ENCODE measurements at places on chromosomes 7 and 10.
A peak's percentile ranks its signal among the peaks of the same experiment; 100 is the strongest.

GRCh38 chr10:10589540-10590303 lies 427.9 kb upstream of the CELF2 start:
- no peak for DNase-seq

DNA sequence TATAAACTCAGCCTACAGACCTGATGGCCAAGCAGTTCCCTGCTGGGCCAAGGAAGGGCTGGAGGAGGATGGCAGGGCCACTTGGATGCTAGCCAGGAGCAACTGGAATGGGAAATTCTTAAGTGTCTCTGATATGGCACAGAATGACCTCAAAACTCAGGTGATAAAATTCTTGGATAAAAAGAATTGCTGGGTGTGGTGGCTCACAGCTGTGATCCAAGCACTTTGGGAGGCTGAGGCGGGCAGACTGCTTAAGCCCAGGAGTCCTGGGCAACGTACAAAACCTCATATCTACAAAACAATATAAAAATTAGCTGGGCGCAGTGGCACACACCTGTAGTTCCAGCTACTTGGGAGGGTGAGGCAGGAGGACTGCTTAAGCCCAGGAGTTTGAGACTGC lies 14.0 kb upstream of the PKD1L1 start:
- no peak for DNase-seq

GRCh38 chr10:62718585-62718984 lies 85.9 kb upstream of the ADO start:
- no peak for DNase-seq

DNA sequence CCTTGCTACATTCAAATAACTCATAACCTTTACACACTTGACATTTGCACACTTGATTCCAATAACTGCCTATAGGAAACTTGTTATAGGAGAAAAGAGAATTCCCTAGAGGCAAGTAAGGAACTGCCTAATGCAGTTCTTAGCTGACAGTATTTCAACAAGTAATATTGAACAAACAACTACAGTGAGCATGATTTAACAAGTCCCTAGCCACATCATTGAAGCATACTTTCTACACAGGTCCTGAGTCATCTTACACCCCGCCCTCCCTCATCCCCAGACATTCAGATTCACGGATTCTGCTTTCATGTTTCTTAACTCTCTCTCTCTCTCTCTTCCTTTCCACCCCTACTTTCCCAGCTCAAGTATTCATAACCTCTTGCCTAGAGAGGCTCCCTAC lies 153.5 kb downstream of the LSM5 start:
- DNase-seq, result no peak

GRCh38 chr7:157358041-157358752 lies 21.4 kb downstream of the DNAJB6 start:
- DNase-seq, result peak; percentile 36

GRCh38 chr7:31488562-31489203 lies 25.2 kb upstream of the ITPRID1 start:
- no peak for DNase-seq

DNA sequence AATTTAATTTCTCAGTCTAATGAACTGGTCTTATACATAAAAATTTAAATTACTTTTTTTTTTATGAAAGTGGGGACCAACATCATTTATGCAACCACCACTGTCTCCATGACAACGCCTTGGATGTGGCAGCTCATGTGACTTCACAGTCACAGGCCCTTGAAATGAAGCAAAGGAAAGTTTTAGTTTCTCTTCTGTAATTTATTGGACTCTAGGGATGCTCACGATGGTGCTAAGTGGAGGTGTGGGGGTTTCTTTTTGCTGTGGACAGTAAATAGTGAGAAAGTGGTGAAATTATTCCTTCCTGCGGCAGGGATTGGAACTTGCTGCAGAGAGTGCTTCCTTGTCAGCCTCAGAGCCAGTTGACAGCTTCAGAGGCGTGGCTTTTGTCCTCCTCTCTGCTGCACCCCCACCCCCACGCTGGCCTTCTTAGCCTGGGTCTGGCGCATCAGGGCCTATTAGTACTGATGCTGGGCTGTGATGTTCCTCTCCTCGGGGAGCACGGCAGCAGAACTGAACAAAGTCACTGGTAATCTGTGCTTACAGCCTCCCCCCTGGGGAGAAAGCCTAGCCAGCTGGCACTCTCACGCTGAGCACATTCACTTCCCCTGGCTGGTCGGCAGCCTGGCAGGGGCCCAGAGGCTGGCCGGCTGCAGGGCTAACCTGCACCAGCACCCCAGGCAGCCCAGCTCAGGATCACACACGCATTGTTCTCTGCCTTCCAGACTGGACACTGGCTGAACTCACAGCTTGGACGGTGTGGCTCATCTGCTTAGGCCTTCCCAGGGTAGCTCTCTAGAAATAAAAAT lies 517.5 kb upstream of the GALNT17 start:
- DNase-seq, result peak; percentile 84

GRCh38 chr7:116455009-116455408 lies 44.5 kb upstream of the CAV2 start:
- DNase-seq, result no peak

- DNase-seq, result no peak
Measured at GRCh38 chr10:125106586-125106985, 53.8 kb downstream of the CTBP2 start.

DNA sequence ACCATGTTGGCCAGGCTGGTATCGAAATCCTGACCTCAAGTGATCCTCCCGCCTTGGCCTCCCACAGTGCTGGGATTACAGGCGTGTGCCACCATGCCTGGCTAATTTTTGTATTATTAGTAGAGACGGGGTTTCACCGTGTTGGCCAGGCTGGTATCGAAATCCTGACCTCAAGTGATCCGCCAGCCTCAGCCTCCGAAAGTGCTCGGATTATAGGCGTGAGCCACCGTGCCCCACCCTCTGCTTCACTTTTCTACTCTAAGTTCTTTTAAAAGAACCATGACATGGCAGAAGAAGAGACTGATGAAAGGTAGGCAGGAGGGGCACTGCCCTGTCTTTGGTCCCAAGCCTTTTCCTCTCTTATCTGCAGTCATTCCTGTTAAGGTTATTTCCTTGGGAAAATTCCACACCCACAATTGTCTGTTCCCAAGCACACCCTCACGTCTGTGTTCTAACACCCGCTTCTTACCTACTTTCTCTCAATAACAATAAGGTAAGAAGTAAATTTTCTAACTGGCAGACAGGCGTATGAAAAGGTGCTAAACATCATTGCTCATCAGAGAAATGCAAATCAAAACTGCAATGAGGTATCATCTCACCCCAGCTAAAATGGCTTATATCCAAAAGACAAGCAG lies 291.7 kb downstream of the DPP6 start:
- no peak for DNase-seq

GRCh38 chr10:126331101-126331500 lies 57.2 kb downstream of the ADAM12 start:
- DNase-seq, result no peak

GRCh38 chr7:27207348-27207985 lies 7.6 kb upstream of the HOXA13 start:
- DNase-seq, result no peak

- DNase-seq, result no peak
Measured at GRCh38 chr7:50309721-50310120, 5.2 kb downstream of the IKZF1 start.

DNA sequence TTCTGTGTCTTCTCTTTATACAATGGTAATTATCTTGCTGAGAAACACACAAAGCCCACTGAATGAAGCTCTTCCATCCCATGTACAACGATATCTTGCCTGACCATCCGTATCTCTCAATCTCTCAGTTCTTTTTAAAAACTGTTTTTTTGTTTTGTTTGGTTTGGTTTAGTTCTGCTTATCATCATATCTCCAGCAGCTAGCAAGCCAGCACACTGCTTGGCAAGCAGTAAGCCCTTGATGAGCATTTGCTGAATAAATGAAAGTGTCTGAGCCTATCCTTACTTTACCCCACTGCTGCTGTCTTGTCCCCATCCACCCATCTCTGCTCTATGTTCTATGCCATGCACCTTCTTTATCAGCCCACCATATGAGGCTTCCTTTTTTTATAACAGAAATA lies 34.2 kb downstream of the ITGB1 start:
- DNase-seq, result no peak

- no peak for DNase-seq
Measured at GRCh38 chr7:139538881-139539635, 15.6 kb downstream of the CLEC2L start.

- peak; percentile 76 for DNase-seq
Measured at GRCh38 chr10:122307669-122308416, 36.7 kb downstream of the BTBD16 start.

DNA sequence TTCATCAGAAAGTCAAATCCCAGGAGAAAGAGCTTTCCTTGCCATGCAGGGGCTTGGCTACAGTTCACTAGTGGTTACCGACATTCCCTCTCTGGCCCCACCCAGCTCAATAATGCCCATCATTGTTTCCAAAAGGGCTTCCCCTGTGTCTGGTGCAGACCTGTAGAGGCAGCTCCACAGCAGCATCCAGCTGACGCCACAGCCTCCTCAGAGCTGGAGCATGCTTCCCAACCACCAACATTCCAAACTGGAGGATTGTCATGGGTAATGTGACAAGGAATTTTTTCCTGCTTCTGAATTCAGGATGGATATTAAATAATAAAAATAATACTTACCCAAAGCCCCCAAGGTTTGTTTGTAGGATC lies 77.4 kb downstream of the ZNF365 start:
- no peak for DNase-seq

DNA sequence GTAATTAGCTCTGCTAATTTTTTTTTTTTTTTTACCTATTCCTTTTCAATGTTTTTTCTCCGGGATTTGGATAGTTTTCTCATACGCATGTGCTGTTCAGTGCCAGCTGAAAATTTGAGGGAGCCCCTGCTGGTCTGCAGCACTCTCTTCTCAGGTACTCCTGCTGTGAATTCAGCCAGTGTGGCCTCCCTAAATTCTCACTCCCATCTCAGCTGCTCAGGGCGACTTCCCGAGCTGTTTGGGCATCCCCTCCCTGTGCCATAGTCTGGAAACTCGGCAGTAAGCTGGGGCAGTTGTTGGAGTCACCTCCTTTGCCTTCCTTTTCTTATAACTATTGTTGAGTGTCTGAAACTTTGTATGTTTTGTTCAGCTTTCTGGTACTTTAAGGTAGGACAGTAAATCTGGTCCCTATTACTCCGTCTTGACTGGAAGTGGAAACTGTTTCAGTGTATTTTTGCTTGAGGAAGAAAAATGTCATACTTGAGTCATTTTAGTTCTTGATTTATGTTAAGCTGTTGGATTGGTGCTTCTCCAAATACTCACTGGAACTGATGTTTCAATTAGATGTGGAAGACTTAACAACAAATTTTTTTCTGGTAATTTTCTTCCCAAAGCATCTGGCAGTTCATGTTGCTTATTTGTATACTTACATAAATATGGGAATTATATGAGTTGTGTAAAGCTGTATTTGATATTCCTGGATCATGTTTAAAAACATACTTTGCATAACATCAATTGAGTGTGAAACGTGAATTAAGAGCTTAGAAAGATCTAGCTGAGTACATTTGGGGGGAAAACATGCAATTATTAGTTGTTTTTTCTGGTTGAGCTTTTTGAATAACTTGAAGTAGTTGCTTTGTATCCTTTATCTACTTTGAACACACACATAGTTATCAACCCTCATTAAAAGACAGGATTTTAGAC lies 33.7 kb downstream of the MINPP1 start:
- DNase-seq, result no peak

- no peak for DNase-seq
Measured at GRCh38 chr7:94049615-94050014, 45.5 kb upstream of the BET1 start.

GRCh38 chr7:112079122-112079521 lies 127.1 kb downstream of the DOCK4 start:
- no peak for DNase-seq

- no peak for DNase-seq
Measured at GRCh38 chr10:102948786-102949185, 30.7 kb downstream of the CNNM2 start.

DNA sequence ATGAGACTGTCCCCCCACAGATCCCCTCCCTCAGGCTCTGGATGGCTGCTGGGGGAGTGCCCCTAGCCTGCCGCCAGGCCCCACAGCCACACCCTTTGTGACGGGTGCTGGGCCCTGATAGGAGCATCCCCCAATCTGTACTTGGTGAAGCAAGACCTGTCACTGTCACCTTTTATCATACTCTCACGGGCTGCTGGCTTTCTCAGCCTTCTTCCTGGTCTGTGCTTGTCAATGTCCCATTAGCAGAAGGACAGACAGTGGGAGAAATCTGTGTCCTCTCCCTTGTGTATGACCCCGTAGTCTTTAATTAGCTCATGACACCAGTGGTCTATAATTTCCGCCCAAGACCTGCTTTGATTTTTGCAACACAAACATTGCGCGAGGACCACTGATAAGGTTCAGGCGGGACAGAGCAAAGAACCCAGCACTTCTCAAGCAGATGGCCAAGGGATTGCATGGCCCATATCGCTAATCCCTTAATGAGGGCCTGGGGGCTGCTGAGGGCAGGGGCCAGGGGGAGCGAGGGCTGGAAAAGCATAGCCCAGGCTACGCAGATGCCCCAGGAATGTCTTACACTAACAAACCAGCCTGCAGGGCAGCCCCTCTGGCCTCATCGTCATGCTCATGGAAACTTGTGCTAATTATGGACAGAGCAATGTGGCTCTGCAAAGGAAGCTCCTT lies 127.8 kb downstream of the PTPN20 start:
- peak; percentile 46 for DNase-seq

DNA sequence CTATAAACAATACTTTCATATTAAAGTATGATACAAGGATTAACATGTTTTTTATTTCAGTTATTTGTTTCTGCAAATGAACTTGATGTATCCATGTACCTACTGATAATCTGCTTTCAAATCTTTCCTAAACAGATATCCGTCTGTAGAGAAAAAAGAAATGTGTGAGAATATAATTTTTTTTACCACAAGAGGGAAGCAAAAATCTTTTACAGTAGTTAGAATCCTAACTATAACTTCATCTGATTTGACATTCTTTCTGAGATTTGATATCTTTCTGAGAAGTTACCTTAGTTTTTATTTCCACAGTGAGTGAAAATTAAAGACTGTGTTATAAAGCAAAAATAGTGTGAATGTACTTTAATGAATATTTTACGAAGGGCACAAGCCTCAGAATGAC lies 203.9 kb upstream of the PCLO start:
- no peak for DNase-seq

- no peak for DNase-seq
Measured at GRCh38 chr7:6558837-6559236, 7.6 kb upstream of the GRID2IP start.

DNA sequence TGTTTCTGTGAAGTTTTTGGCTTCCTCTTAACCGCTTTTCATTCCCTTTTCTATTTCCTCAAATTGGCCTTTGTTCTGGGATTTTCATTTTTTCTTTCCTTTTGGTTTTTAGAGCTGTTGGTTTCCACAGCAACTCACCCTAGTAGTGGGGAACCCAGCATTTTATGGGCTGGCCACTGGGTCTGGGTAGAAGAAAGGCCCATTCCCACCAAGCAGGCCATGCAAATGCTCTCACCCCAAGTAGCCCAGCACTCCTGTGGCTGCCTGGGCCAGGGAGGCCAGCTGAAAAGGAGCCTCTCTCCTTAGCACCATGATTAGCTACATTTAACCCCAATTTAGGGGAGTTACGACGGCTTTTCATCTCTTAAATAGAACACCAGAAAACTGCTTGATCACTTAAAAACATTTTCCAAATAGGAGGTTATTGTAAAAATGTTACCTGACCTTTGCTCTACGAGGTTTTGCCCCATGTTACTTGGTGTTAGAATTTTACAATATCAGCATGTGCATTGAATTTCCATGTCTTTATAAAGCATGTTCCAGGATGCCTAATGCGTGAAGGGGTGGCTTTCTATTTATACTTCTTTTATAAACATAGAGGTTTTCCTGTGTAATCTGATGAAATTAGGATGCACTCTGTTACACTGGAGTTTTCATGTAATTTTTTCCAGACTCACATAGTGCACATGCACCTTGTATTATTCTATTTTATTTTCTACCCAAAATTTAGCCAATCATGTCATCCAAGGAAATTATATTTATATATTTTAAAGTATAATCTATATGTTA lies 75.4 kb downstream of the FAM171A1 start:
- DNase-seq, result no peak

- no peak for DNase-seq
Measured at GRCh38 chr7:6365451-6365850, 82.3 kb downstream of the DAGLB start.

Measured in suprapubic skin (tissue), 4 donors.